ENCODE measurements at places on chromosomes 1 and 21.

DNA sequence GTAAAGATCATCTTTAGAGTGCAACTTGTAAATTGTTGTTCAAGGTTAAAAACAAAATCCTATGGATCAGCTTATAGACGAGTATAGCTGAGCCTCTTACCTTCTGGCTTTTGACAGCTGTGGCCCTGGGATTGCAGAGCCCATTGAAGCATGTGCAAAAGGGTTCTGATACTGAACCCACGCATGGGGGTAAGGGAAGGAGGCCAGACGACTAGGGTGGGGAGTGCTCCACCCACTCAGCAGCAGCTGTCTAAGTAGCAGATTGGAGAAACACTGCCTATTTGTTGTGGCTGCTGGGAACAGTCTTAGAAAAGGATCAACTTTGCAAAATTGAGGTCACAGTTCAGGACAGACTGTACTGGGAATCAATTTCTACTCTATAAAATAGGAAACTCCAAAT lies 16.1 kb downstream of the CD101 start:
- DNase-seq, result no peak

- no peak for DNase-seq
Measured at GRCh38 chr1:15178571-15179484, 25.3 kb downstream of the TMEM51 start.

DNA sequence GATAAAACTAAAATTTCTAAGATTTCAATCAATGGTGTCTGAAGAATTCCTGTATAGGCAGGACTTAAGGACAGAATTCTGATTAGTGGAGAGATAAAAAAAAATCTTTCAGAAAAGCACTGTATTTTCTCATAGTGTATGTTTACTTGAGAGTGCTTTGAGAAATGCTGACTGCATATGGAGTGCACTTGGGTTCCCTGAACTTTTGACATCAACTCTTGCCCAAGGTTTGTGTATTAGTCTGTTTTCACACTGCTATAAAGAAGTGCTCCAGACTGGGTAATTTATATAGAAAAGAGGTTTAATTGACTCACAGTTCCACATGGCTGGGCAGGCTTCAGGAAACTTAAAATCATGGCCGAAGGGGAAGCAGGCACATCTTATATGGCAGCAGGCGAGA lies 275.0 kb downstream of the LRRC40 start:
- DNase-seq, result no peak

- no peak for DNase-seq
Measured at GRCh38 chr21:44006017-44006619, 6.0 kb upstream of the TRAPPC10 start.

GRCh38 chr1:159892944-159893343 lies 7.0 kb downstream of the CFAP45 start:
- no peak for DNase-seq

DNA sequence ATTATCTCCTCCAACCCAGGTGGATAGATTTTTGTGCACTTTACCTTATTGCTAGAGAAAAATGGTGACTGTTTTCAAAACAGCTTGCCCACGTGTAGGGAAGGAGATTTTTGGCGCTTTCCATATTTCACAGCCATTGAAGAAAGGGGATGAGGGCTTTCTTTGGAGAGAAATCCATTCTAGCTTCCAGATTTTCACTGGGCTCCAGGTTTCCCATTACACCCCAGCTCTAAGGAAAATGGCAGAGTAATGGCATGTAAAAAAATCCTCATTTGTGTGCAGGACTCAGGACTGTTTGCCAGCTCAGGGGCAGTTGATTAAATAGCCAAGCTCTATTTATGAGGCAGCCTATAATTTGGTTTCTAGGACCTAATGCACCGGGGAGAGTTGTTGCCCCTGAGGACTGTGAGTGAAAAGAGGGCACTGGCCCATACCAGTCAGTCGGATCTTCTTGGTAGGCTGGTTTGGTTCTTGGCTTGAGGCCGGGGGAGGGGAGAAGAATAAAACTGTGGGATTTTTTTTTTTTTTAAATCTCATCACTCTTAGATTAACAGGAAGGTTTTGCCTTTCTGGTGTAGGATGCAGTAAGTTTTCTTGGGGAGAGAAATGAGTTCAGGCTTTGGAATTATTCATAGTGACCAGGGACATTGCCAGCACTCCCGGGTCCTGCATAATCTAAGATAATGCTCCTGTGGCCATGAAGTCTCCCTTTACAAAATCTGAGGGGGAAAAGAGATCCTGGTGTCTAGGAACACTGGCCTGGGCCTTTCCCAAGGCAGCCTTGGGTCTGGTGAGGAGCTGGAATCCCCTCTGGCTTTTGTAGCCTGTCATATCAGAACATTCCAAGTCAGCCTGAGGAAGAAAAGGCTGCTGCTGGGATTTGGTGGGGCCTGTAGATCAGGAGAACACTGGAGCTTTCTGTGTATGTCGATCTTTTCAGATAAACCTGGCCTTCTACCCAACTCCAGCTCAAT lies 1.9 kb upstream of the ARID1A start:
- DNase-seq, result no peak

DNA sequence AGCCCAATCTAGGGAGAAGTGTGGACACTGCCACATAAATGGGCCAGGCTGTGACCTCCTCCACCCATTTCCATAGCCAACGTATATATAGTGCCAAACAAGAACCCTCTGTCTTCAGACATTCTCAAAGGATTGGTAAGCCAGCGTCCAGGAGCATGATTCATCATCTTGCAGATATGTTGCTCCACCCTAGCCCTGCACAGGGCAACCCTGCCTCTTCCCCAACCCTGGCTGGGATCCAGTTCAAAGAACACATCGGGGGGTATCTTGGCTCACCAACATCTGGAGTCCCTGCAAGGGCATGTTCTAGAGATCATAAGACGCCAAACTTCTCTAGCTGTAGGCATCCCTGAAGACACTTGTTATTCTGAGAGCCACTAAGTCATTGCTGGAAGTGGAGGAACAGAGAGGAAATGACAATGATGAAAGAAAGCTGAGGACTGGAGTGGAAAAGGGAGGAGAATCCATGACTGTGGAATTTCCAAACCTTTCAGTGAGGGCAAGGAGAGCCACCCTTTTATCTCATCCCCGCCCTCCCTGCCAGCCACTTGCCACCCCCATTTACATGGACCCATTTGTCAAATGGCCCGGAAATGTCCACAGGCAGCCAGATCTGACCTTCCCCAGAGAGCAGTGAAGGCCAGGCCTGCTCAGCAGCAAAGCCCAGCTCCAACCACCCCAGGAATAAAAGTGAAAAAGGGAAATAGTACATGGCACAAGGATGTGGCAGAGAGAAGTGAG lies 144.1 kb upstream of the CTTNBP2NL start:
- DNase-seq, result no peak

GRCh38 chr1:101346419-101346818 lies 109.6 kb downstream of the S1PR1 start:
- DNase-seq, result no peak

DNA sequence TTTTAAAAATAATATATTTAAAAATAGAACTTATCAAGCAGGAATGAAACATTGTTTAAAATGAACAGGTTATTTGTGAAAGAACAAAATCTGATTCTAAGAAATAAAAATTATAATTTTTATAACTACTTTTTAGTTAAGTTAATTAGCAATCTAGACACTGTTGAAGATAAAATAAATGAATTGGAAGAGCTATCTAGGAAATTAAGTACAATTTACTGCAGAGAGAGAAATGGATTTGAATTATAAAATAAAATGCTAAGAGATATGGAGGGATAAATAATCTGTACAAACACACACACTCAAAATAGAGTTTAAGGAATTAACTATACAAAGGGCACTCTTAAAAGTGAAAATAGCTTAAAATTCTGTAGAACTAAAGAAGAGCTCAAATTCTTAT lies 1123.1 kb downstream of the PLA2G4A start:
- no peak for DNase-seq

DNA sequence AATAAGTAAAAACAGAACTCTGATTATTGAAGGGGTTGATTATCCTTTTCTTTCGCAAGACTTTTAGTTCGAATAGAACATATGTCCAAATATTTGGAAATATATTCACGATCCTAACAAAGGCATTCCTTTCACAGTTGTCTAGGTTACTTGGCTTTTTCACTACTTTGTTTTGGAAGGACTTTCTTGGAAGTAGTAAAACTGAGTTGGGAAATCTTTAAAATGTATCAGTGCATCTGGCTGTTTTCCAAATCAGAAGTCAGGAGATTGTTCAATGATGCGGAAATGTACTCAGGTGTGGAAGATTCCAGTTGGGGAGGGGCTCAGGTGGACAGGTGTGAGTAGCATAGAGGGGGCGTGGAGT lies 67.1 kb downstream of the SH3BGR start:
- no peak for DNase-seq

- DNase-seq, result no peak
Measured at GRCh38 chr1:167538657-167539056, 14.9 kb downstream of the CREG1 start.

DNA sequence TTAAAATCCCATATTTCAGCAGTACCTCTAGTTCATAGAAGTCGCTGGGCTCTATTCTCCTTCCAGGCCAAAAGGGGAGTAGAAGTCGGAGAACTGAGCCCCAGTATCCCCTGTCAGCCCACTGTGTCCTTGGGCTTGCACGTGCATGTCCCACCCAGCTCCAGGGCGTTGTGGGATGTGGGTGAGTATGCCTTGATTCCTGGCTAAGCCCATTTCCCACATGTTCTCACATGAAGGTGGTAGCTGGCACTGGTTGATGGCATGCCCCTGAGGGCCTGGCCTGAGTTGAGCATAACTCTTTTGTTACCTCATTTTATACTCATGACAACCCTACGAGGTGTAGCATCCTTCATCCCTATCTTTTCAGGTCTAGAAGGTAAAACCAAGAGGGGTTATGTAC lies 8.0 kb downstream of the SLC6A17 start:
- DNase-seq, result no peak

GRCh38 chr1:165144757-165145397 lies 211.6 kb downstream of the LMX1A start:
- peak; percentile 9 for DNase-seq

DNA sequence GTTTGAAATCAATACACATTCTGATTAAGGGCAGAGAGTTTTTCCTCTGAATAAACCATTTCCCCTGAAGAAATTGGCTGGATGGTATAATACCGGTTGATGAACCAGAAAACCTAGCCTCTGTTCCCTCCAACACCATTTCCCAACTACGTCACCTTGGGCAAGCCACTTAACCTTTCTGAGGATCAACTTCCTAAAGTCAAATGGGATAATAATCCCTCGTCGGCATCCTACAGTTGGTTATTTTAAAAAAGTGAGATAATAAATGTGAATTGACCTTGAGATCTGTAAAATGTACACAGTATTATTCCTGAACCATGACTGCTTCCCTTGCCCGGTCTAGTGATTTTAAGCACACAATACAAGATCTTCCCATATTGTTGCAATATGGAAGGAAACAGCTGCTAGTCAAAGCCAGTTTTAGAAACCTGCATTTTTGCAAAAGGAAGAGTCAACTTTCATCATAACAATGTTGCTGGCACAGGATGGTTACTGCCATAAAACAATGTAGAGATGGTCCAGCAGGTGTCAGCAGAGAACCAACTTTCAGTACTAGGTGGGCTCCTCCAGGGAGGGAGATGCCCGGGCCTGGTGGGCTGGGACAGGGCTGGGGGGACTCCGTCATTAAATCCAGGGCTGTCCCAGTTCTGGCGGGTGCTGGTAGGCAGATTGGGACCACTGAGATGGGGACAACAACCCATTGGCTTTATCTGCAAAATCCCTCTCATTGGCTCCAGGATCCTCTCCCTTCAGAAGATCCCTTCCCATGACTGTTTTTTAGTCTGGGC lies 5.2 kb upstream of the HLX start:
- no peak for DNase-seq

- DNase-seq, result no peak
Measured at GRCh38 chr1:219812086-219812485, 116.3 kb downstream of the SLC30A10 start.

GRCh38 chr1:47002211-47002610 lies 21.3 kb upstream of the CYP4X1 start:
- DNase-seq, result no peak

GRCh38 chr1:15406614-15407559 lies 2.8 kb upstream of the EFHD2 start:
- no peak for DNase-seq

- DNase-seq, result no peak
Measured at GRCh38 chr1:248814351-248814750, 11.4 kb downstream of the SH3BP5L start.

DNA sequence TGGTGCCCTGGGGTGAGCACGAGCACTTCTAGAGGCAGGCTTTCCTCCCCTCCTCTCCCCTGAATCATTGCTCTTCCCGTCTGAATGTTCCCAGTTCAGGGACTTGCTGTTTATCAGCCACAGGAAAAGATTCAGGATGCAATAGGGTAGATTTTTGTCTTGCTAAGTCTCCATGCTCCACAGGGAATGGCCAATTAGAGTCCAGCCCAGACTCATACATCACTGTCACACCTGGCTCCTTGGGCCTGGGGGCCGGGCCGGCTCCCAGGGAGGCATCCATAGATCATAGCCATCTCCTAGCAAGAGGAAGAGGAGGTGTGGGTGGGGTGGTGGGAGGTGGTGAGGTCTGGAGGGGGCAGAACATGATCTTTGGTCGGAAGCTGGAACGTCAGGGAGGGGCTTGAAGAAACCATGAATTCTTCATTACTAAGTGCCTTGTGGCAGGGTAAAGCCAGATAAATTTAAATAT lies 83.4 kb downstream of the LRRN2 start:
- no peak for DNase-seq

GRCh38 chr1:9320520-9321479 lies 28.1 kb downstream of the SPSB1 start:
- DNase-seq, result no peak

DNA sequence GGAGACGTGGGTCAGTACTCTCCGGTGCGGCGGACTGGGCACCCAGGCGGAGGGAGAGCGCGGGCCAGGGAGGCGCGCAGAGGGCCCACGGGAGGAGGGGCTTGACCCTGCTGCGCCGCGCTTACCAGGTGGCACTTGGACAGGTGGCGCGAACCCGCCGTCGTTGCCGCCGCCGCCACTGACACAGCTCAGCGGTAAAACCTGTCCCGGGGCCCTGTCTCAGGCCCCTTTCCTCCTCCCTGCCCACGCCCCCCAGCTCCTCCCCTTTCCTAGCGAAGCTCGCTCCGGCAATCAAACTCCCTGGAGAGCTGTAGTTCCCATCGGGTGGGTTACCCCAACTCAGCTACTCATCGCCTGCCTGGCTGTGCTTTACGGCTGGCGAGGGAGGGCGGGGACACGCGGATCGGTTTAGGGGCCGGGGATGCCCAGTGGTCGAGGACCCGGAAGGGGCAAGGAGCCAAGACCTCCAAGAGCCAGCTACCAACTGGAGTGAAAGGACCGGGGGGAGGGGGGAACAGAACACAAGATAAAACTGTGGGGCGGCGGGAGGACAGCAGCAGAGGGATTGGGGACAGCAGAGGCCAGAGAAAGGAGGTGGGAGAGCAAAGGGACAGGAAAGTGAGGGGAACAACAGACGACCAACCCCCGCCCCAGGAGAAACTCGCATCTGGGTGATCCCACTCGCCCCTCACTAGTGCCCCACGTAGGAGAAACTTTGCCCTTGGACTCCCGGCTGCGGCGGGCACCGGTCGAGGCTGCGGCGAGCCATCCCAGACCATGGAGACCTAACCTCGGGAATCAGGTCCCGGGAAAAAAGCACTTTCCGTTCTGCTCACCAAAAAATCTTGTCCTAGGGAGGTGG lies 2.9 kb downstream of the GFI1 start:
- DNase-seq, result no peak

- no peak for DNase-seq
Measured at GRCh38 chr1:221228594-221228993, 349.4 kb downstream of the HLX start.

GRCh38 chr1:26782521-26783212 lies 5.1 kb upstream of the PIGV start:
- no peak for DNase-seq
